ENCODE measurements at places on chromosomes 6 and 20.

GRCh38 chr6:100573166-100573565, 108.4 kb upstream of the SIM1 start:
- no peak for DNase-seq

DNA sequence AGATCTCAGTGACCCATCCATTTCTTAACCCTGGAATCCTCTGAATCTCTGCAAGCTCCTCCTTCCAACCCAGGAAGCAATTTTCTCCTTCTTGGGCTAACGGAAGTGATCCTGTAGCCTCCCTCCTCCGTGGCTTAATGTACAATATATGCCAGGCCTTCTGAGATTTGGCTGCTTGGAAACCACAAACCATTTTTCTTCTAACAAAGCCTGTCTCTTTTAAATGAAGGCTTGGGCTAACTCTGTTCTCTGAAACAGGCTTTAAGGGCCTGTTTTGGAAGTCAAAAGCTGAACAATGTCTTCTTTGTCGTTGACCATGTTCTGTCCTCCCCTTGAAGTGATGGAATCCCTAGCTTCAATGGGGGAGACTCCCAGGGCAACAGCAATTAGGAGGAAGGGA, 14.9 kb downstream of the FYN start:
- no peak for DNase-seq

DNA sequence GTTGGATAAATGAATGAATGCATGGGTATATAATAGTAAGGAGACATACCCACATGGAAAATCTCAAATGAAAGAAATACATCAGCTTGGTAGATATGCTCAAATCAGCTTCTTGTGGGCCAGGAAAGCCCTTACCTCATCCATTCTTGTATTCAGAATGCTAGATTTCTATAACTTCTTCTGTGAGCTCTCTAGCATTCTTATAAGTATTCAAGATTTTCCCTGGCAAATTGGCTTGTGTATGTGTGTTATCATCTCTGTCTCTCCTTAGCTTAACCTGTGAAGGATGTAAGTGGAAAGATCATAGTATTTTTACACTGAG, 100.8 kb downstream of the OR2B2 start:
- no peak for DNase-seq

DNA sequence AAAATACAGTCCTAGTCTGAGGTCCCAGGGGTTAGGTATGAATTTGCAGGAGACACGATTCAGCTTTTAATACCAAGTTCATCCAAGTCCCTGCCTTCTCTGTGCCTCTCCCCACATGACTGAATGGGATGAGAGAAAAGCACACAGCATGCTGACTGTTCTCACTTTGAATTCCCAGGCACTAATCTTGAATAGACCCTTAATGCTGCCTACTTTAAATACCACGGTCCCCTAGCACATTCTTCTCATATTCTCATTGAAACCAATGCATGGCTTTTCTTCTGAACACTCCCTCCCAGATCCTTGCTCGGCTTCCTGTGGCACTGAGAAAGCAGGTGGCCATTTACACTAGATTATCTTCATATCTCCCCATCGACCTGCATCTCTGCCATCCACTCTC, 30.1 kb upstream of the SCAF8 start:
- no peak for DNase-seq

- DNase-seq, result no peak
Observed at GRCh38 chr6:4800662-4801061, 24.5 kb downstream of the CDYL start.

DNA sequence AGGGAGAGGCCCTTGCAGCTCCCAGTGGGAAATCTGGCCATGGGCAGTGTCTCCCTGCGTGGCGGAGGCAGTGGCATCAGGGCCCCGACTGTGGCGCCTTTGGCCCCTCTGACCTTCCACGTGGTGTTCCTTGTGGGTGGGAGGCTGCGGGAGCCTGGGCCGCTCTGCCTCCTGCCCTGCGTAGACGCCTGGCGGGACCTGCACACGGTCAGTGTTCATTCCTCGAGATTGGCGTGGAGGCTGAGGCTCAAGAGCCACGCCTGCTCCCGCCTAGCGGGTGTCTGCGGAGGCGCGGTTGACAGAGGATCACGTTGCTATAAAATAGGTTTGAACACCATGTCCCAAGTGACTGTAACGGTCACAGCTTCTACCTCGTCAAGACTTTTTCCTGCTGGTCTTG, 14.0 kb downstream of the COL9A3 start:
- peak; percentile 20 for DNase-seq

DNA sequence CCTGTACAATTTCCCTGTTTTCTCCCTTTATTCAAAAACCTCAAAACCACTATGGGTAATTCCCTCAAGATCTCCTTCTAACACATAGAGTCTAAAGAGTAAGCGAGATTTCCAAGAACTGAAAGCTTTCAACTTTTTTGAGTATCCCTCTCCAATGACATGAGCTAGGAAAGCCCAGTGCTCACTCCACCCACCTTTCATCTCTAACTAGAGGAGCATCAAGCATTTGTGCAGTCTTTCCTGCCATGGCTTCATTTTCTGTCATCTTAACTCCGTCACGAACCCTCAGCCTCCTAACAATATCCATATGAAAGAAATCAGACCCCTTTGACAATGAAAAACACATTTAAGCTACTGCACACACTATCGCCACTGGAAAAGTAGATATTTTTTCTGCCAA, 91.9 kb upstream of the SUPT3H start:
- no peak for DNase-seq

DNA sequence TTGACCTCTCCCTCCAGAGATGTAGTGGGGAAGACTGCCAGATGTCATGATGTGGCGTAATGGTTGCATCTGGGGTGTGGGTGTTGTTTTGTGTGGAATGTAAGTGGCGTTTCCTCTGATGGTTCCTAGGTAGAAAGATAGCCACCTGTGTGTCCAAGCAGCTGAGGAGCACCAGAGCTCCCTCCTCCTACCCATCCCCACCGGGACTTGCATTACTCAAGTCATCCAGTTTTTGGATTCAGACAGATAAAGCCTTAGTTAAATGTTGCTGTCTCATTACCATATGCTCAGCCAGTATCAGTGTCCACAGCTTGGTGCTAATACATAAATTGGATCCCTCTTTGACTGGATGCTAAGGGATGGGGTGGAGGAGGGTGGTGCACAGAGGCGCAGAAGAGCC, 282.3 kb downstream of the TBC1D7 start:
- no peak for DNase-seq

DNA sequence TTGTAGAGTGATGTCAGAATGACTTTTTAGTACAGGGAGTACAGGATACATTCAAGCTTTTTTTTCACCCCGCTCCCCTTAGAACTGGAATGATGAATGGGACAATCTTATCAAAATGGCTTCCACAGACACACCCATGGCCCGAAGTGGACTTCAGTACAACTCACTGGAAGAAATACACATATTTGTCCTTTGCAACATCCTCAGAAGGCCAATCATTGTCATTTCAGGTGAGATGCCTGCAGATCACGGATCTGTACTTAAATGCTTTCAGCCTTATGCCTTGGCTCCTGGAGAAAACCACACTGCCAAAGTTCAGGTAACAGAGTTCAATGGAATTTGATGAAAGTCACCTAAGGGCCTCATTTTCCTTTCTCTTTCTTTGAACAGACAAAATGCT, 8.5 kb downstream of the TNFAIP3 start:
- no peak for DNase-seq

DNA sequence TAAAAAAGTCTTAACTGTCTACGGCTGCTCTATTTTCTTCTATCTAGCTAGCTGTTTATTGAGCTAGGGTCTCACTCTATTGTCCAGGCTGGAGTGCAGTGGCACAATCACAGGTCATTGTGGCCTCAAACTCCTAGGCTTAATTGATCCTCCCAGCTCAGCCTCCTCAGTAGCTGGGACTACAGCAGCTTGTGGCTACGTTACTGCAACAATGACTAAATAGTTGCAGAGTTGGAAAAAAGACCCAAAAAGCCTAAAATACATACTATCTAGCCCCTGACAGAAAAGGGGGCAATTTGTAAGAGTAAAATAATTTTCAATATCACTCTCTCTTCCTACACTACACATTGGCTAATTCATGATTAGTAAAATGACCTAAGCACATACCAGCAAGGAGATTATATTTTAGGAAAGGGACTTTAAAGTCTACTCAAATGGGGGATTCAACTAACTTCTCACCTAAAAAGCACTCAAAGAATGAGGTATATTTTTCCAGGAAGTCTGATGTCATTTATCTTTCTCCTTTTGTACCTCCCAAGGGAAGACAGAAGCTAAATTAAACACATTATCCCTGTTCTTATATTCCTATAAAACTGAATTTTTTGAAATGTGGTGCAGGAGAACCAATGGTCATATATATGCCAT, 82.8 kb downstream of the ZMYND8 start:
- no peak for DNase-seq

- DNase-seq, result no peak
Observed at GRCh38 chr20:7503501-7503900, 436.8 kb downstream of the HAO1 start.

DNA sequence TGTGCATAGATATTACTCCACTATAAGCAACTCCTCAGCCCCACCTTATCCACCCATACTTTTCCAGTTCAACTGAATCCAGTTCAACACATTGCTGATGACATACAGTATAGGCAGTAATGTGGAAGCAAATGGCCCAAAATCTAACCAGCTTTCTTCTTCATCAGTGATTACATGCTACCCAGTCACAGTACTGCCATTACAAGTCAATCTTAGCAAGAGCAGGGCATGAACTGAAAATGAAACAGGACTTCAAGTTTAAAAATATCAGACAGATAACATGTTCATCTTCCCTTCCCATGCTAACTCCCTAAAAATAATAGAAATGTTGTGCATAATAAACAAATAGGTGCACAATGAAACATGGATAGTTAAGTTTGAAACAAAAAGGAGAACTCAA, 19.2 kb downstream of the RRAGD start:
- no peak for DNase-seq

DNA sequence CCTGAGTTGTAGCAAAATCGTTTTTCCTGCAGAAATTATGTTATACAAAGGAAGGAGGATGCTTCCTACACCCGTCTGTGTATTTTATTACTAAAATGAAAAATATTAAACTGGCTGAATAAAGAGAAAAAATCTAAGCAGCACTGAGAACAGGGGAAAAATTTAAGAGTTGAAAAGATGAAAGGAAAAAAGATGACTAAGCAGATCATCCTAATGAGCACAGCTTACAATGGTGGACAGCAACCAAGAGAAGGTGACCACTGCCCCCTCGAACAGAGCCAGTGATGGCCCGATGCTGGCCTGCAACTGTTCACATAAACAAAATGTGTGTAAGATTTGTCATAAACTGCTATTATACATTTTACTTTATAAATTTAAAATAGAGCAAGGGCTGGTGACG, 4.2 kb downstream of the PROKR2 start:
- no peak for DNase-seq

GRCh38 chr6:89745096-89745495, 74.5 kb downstream of the MDN1 start:
- DNase-seq, result no peak

DNA sequence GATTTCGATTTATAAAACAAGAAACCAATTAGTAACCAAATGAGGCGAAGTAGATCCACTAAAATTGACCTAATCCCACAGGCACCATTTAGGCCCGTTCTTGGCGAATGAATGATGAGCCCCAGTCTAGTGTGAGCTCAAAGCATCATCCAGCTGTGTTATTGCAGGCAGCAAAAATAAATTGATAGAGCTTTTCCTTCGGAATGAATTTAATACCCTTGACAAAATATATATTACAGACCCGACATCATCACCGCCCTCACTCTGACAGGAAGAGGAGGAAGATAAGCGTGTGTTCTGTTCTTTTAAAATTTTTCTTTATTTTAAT, 7.8 kb downstream of the SIM1 start:
- no peak for DNase-seq

- no peak for DNase-seq
Observed at GRCh38 chr20:38253571-38253970, 7.0 kb downstream of the KIAA1755 start.

DNA sequence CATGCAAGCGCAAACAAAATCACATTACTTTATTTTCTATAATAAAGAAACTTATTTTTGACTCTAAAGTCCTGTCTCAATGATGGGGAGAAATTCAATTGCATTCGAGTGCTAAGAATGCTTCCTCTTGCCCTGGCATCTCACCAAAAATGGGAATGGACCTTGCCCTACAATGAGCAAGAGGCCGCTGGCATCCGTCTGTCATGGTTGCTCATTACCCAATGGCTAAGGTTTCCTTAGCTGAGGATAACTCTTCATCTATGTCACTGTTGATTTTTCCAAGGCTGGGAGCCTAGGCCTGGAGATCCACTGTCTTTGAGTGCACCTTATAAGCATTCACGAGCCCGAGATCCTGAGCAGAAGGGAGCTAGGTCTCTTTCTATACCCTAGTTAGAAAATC, 471.3 kb upstream of the NRSN1 start:
- DNase-seq, result no peak

DNA sequence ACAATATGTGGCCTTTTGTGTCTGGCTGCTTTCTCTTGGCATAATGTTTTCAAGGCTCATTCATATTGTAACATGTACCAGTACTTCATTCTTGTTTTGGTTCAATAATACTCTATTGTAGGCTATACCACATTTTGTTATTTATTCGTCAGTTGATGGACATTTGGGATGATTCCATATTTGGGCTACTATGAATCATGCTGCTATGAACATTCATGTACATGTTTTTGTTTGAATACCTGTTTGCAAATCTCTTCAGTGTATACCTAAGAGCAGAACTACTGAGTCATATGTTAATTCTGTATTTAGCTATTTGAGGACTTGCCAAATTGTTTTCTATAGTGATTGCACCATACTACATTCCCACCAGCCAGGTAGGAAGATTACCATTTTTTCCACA, 259.9 kb downstream of the GMPR start:
- no peak for DNase-seq

GRCh38 chr20:20130399-20130798, 78.1 kb downstream of the CFAP61 start:
- DNase-seq, result no peak

DNA sequence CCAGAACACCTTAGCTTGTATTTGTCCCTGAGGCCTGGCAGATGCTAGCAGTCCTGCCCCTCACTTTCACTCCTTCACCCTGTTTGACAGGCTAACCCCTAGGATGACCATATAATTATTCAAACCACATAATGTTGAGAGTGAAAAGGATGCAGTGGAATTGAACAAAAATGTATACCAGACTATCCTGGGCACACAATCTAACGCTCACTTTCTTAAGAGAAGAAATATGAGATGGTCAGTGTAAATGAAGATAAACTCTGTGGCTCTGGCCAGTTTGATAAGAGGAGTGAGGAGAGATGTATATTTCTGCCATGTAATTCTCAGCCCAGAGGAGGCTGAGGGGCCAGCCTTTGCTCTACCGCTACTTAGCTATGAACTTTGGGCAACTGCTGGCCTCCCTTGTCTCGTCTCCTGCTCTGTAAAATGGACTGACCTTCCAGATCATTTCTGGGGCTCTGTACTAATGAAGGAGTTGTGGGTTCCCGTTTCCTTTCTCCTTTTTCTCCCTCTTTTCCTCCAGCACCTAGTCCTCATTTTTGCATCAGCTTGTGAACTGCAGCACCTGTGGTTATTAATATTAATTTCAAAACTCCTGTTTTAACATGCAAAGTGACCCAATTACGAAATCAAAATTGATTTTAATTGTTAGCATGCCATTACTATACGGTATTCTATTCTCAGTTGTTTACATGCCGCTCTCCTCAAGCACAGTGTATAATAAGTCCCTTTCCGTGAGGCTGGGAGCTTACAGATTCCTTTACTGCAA, 92.5 kb upstream of the IYD start:
- DNase-seq, result no peak
